ENCODE measurements at places on chromosomes 5 and 9.
A peak's percentile ranks its signal among the peaks of the same experiment; 100 is the strongest.

DNA sequence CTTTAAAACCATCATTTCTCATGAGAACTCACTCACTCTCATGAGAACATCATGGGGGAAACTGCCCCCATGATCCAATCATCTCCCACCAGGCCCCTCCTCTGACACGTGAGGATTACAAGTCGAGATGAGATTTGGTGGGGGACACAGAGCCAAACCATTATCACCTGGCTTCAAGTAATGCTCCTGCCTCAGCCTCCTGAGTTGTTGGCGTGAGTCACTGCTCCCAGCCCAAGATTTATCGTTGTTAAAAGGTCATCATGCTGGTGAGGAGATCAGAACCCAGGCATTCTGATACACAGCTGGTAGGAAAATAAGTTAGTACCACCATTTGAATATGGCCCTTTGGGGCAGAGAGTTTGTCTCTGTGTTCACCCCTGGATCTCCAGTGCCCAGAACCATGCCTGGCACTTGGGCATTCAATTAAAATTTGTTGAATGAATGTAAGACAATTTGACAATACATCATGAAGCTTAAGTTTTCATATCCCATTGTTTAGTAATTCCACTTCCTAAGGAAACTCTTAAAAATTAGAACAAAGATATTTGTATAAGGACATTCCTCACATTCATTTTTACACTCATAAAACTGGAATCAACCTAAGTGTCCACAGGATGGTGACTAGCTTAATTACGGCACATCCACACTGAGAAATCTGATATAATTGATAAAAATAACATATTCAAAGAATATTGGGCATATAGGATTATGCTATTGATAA, 58.0 kb upstream of the COL15A1 start:
- DNase-seq = no peak

DNA sequence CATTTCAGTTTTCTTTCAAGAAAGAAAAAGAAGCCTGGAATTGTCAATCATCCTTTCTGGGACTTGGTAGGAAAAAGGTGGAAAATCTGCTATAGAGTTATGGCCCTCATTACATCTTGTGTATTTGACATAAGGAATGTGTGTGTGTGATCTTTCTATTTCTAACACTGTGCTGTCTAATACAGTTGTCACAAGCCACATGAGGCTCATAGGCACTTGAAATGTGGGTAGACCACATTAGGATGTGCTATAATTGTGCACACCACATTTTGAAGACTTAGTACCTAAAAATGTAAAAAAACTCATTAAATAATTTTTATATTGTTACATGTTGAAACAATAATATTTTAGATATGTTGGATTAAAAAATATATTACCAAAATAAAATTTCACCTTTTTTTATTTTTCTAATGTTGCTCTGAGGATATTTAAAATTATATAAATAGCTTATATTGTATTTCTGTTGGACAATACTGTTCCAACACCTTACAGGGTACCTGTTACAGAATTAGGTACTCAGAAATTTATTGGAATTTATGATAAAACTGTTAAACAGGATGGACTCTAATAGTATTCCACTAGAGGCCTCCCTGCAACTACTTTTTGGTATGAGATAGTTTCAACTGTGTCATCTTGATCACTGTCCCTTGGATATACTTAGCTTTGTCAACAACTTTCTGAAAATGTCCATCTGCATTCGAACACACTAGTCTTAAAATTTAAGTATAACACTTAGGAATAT, 18.4 kb downstream of the MSANTD3 start:
- no peak for DNase-seq

DNA sequence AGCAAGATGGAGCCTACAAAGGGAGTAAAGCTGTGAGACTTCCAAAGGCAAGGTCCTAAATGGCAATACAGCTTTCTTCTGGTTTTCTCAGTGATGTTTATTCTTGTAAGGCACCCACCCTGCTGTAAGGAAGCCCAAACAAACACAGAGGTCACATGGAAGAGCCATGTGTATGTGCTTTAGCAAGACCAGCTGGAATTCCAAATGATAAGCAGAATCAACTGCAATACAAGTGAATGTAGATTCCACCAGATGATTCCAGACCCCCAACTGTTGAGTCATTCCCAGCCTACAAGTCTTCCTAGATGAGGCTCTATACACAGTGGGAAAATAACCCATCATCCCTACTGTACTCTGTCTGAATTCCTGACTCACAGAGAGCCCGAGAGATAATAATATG, 122.8 kb downstream of the DEPDC1B start:
- no peak for DNase-seq

DNA sequence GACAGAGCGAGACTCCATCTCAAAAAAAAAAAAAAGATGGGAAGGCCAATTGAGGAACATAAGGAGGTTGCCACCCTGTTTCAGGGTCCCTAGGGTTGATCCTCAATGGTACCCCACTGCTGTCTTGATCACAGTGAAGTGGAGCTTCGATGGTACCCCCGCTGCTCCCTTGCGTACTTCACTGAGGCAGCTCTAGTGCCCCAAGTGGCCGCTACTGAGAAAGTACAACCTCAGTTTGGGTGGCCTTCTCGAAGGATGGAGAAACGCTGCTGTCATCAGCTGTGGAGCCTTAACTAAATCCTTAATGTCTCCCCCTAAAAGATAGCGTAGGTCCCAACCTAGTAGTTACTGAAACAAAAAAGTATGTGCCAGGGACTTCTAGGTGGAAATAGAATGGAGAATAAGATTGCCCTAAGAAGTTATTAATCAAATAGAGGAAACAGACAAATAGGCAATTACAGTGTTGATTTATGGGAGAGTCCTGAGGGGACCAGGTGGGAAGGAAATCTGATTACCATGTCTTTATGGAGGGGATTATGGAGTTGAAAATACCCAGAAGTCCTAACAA, 6.3 kb downstream of the TESK1 start:
- peak; percentile 77 for DNase-seq

GRCh38 chr5:57576317-57576716, 93.7 kb upstream of the ACTBL2 start:
- DNase-seq = no peak

- DNase-seq = no peak
Observed at GRCh38 chr5:32462618-32463017, 18.1 kb upstream of the ZFR start.

- DNase-seq = no peak
Observed at GRCh38 chr5:142726188-142726731, 40.4 kb upstream of the FGF1 start.

DNA sequence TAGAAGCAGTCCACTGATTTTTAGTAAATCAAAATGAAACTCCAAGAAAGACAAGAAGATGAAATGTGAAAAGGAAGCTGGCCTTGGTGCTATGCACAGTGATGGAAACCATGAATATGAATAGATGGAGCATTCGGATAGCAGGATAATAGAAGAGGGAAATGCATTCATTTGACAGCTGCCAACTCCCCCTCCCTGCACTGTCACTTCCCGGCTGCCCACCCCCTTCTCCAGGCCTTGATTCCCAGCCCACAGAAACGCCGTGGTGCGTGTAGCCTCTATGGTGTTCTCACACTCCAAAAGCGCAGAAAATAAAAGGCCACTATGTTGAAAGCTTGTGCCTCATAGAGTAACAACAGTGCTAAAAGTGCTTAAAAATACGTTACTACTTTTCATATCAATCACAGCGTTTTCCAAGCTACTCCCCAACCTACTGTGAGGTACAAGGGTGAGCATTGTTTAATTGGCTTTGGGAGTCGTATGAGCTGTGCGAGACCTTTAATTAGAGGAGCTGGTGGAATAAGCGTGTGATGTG, 26.1 kb upstream of the IFNK start:
- DNase-seq = no peak

DNA sequence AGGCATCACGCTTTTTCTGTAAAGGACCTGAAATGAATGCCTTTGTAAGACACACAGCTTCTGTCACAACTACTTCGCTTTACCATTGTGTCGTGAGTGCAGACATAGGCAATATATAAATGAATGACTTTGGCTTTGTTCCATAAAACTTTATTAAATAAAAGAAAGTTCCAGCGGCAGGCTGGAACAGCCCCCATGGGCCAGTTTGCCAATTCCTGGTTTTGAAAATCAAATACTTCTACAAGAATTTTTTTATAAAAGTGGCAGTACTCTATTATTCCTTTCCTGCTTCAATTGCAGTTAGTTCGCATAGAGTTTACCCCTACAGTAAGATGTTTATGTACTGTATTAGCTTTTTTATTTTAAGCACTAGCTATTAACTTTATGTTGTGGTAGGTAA, 53.7 kb downstream of the SRFBP1 start:
- DNase-seq = no peak

- no peak for DNase-seq
Observed at GRCh38 chr9:136536051-136536720, 9.7 kb downstream of the NOTCH1 start.

- no peak for DNase-seq
Observed at GRCh38 chr5:80592761-80593160, 22.7 kb upstream of the ANKRD34B start.

DNA sequence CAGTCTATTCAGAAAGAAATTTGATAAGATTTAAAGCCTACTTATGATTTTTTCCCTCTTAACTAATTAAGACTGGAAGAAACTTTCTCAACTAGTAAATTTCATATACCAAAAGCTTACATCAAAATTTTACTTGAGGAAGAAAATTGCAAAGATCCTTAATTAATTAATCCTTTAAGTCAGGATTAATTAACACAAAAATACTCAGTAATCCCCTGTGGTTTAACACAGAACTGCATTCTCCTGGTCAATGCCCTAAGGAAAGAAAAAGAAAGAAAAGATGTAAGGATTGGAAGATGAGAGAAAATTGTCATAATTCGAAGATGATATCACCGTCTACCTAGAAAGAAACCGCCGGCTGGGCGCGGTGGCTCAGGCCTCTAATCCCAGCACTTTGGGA, 17.3 kb upstream of the RUFY1 start:
- no peak for DNase-seq

DNA sequence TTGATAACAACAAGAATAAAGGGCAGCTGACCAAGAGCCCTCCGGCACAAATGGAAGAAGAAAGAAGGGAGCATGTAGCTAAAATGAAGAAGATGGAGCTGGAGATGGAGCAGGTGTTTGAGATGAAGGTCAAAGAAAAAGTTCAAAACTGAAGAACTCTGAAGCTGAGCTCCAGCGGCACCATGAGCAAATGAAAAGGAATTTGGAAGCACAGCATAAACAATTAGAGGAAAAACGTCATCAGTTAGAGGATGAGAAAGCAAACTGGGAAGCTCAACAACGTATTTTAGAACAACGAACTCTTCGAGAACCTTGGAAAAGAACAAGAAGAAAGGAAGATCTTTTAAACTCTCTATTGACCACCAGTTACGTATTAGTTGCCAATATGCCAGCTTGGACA, 100.9 kb downstream of the GABBR2 start:
- no peak for DNase-seq

DNA sequence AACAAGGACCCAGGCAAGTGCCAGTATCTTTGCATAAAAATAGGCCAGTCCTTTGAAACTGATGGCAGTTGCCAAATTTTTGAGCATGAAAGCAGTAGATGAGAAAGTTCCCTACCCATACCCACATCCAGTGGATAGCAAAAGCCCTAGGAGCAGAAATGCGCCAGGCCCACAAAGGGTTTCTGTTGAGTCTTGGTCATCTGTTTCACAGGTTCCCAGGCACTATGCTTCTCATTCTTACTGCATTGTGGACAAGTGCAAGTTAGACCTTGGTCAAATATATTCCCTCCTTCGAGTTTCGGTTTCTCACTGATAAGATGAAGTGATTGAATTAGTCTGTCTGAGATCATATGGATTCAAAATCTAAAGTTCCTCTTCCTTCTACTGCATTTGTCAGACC, 152.3 kb downstream of the NR3C1 start:
- no peak for DNase-seq

GRCh38 chr9:122808141-122808540, 8.2 kb downstream of the OR1K1 start:
- no peak for DNase-seq

GRCh38 chr5:180799902-180800801, 2.5 kb downstream of the MGAT1 start:
- DNase-seq = no peak

GRCh38 chr9:74120470-74120869, 376.7 kb upstream of the RORB start:
- no peak for DNase-seq

DNA sequence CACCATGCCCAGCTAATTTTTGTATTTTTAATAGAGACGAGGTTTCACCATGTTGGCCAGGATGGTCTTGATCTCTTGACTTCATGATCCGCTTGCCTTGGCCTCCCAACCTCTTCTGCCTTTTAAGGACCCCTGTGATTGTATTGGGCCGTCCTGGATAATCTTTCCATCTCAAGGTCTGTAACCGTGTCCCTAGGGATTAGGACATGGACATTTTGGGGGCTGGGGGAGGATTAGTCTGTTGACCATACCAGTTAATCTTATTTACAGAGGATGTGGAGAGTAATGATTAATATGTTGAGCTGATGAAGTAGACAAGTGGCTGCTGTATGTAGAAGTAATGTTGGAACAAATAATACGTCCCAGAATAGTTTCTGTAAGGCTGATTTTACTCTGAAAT, 23.1 kb downstream of the LNPEP start:
- DNase-seq = no peak

DNA sequence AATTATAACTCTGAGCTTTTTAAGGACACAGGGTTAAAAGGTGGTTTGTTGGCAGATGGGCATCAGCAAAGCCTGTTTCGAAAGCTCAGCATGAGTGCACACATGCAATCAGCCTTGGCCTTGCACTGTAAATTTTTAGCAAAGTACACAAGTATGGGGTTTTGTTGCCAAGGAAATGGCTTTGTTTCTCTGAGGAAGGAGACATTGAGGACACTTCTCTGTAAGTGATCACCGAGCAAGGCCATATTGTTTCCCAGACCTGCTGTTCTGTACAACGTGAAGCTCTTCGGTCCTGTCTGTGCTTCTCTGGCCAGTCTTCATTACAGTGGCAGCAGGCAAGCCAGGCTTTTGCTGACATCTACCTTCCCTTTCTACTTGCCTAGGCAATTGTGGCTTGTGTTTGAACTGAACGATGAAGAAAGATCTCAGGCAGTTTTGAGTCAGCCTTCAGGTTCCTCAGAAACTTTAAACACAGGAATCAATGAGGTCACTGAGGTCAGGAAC, 27.9 kb upstream of the GLRX start:
- DNase-seq = no peak

DNA sequence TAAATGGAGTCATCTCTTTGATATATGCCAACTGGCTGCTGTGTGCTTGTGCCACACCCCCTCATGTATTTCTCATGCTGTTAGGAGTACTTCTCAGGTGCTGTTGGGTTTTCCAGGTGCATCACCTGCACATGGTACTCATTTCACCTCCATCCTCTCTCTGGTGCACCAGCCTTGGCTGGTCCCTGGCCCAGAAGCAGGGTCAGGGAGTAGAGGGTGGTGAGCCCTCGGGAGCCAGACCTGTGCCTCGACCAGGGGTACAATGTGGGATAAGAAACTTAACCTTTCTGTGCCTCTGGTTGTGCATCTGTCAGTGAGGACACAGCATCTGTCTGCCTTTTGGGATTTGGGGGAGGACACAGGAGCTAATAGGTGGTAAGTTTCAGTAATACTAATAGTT, 38.5 kb downstream of the SECISBP2 start:
- no peak for DNase-seq

DNA sequence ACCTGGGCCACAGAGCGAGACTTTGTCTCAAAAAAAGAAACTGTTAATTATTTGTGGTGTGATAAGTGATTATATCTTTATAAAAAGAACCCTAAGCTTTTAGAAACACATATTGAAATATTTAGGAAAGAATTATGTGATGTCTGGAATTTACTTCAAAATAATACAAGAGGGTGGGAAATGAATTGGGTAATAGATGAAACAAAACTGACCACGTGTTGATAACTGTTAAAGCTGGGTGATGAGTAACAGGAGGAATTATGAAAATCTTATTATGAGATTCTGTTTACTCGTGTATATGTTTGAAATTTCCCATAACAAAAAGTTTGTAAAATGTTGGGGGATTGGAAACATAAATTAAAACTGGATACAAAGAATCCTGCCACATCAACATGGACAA, 33.0 kb upstream of the PPP2CA start:
- DNase-seq = no peak

Data from SK-N-SH (cell line).